ENCODE measurements at places on chromosomes 12 and 14.

- DNase-seq: no peak
These were observed 126.1 kb downstream of the FIGNL2 start for GRCh38 chr12:51722431-51722830.

DNA sequence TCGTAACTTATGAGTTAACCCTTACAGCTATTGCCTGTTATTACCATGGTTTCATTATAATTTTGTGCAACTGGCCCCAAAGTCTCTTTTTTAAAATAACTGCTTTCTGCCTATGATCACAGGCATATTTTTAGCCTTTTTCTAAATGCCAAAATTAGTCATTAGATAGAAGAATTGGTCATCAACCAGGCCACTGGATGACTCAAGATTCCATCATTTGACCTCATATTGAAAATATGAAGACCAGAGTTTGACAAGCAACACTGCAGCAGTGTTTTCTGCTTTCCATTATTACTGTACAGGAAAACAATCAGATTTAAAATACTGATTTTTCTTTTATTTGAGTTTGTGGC lies 54.7 kb upstream of the OTOGL start:
- DNase-seq: peak; percentile 94

DNA sequence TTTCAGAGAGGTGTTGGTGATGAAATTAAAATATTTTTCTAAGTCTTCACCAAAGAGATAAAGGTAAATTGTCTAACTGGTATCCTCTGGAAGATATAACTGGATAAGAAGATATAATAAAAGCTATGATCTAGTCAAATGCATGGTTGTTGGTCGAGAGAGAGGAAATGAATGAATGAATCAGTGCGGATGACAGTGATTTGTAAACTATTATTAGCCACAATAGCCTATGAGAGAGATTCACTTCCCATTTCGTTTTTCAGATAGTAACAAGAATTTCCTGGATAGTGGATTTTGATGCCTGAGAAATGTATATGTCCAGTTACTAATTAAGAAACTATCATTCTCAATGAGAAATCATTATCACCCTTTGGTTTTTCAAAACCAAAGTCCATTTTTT lies 63.1 kb downstream of the HEATR5A start:
- no peak for DNase-seq

DNA sequence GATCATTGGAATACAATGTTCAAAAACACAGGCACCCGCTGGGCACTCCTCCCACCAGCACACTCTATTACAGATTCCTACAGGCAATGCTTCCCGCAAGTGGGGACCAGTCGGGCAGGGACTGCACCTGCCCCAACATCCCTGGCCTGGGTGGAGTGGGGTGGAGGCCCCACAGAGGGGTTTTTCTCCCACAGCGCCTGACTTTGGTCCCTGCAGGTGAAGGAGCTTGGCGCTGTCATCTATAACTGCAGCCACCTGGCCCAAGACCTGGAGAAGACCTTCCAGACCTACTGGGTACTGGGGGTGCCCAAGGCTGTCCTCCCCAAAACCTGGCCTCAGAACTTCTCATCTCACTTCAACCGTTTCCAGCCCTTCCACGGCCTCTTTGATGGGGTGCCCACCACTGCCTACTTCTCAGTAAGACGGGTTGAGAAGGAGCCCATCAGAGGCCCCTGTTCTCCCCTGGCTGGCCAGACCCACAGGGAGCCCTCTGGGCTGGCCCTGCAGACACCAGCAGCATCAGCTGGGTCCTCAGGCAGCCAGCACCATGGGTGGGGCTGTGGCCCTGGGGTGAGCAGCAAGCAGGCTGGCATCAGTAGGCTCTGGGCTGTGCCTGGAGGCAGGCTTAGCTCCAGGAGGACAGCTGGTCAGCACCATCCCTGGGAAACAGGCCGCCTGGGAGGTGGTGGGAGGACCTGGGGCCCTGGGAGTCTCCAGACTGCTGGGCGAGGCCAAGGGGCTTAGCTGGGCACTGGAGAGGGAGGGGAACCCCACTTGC lies 6.0 kb downstream of the PLD4 start:
- no peak for DNase-seq

GRCh38 chr14:65772466-65772865 lies 359.9 kb downstream of the FUT8 start:
- no peak for DNase-seq

DNA sequence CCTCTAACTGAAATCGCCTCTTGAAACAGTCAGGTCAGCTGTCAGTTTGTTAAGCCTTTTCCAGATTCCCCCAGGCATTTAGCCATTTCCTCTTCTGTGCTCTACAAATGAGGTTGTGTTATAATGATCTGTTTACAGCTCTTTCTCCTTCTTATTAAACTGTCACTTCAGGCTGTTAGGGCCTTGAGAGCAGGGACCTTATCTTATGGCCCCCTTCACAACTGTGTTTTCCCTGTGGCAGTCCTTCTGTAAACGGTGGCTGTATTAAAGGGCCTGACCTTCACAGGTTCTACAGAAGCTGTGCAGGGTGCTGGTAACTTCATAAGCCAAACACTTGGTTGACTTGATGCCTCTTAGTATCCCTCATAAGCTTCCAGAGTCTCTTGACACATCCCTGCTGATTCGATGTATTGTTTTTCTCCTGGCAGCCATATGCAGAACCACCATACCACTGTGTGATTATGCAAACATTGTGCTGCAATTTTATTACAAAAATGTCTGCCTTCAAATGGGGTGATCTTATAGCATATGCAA lies 104.7 kb downstream of the PLEKHA5 start:
- DNase-seq: peak; percentile 52

GRCh38 chr14:105432657-105433056 lies 13.0 kb downstream of the MTA1 start:
- DNase-seq: peak; percentile 20

- DNase-seq: peak; percentile 68
These were observed 768 bp downstream of the CEP170B start for GRCh38 chr14:104865631-104866441.

DNA sequence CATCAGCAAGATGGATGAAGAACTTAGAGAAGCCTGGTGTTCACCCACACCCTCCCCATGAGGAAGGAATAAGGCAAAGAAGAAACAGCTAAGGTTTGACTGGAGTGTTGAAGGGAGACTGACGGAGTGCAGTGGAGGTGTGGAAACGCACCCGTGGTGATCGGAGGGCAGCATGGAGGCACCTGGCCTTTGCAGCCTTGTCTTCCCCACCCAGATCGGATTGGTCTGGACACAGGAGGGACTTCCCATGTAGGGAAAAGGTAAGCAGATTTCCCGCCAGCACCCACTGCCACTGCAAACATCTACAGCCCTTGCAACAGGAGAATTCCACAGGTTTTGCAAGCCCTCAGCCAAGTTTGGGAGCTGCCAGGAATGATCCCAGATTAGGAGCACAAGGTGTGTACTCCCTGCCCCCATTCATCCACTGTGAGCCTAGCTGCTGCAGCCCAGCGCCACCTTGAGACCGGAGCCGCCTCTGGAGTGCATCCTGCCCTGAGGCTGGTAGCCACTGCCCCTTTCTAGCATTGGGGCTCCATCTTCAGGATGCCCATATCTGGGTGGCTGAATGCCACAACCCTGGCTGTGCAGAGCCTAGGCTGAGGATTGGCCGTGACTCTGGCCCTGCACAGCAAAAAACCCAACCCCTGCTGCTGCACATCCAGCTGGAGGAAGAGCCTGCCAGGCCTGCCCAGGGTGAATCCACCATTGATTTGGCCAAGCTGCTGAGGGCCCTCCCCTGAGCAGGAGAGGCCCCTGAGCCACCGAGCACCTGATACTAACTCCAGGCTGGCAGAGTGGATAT lies 411.1 kb downstream of the TMEM121 start:
- DNase-seq: no peak

DNA sequence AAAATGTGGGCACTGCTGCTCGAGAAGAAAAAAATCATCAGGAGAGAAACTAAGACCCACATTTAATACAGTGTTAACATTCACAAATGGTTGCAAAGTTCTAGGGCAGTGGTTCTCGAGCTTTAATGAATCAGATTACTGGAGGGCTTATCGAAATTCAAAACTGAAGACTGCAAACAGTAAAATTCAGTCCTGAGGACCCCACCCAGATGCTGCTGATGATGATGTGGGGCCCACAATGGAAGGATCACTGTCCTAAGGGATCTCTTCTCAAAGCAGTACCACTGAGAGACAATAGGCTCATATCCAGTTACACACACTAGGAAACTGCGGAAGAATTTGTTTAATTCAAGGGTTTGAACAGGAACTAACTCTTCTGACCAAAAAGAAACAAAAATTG lies 31.4 kb downstream of the DICER1 start:
- no peak for DNase-seq

DNA sequence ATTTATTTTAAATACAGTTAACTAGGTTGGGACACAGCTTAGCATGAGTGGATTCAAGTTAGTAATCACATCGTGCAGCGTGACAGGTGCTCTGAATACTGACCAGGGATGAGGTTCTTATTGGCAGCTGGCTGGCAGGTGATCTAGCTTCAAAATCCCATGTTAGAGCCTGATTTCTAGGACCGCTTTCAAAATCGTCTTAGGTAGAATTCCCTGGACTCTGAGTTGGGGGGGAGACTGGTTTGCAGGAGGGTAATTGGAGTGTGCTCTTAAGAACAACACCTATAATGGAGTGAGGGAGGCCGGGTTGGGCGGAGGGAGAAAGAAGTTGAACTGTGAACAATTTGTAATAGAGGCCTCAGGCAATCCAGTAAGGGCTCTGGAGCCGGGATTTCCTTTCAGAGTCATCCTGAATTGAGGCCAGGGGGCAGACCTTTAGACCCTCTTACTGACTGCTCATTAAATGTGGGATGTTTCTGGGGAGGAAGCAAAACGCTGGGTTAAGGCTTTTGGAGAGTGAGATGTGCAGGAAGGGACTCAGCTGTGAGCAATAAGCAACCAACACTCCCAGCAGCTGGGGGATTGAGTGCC lies 874 bp upstream of the YARS2 start:
- no peak for DNase-seq

DNA sequence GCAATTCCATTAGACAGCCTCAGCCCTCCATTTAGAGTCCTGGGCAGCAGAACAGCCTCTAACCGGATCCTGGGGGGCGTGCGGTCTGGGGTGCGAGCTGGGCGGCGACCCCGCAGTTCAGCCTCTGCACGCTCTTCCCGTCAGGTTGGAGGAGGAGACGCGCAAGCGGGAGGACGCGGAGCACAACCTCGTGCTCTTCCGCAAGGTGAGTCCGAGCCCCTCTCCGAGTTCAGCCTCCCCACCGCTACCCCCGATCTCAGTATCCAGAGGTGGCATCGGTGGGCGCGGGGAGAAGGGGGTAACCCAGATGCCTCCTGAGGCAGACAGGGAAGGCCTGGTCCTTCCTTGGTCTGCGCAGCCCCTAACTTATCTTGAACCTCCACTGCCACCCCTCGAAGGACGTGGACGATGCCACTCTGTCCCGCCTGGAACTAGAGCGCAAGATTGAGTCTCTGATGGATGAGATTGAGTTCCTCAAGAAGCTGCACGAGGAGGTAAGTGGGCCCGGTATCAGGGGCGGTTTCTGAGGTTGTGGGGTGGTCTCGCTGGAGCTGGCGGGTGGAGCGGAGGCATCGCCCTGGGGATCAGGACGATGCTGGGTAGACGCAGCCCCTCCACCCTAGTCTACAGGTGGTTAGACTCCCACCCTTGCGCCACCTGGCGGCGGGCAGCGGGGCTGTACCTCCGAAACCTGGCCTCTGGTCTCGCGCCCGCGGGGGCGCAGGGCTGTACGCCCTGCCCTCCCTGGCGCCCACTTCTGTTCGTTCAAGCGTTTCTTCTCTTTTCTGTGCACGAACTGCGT lies 1.3 kb downstream of the PRPH start:
- no peak for DNase-seq

DNA sequence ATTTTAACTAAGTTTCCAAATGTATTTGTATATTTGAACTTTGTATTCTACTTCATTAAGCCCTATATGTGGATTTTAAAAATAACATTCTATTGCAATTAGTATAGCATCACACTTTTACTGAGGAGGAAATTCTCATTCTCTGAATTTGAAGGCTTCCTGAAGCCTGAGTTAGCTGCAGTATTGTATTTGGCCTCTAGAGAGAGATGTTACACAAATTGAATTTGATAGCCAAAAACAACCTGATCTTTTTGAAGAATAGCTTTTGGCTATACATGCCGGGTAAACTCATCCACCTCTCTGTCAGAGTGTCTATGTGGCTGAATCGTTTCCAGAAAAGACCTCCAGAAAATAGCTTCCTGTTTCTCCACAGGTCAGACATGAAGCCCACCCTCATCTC lies 316.5 kb upstream of the OR4E1 start:
- DNase-seq: no peak

DNA sequence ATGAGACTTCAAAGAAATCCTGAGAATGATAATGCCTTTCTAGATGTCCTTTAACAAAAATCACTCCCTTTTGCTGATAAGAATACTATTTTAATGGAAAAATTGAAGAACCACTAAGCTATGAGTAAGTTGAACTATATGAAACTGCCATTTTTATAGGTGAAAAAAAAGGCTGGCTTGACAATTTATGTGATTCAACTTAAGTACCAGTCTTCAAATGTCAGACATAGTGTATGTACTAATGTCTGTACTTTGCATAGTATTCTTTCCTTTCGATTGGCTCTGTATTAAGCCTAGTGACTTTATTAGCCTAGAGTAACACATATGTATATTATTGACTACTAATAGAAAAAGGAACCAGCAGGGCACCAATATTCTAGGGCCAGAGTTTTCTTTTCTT lies 11.9 kb downstream of the HEATR5A start:
- DNase-seq: no peak

DNA sequence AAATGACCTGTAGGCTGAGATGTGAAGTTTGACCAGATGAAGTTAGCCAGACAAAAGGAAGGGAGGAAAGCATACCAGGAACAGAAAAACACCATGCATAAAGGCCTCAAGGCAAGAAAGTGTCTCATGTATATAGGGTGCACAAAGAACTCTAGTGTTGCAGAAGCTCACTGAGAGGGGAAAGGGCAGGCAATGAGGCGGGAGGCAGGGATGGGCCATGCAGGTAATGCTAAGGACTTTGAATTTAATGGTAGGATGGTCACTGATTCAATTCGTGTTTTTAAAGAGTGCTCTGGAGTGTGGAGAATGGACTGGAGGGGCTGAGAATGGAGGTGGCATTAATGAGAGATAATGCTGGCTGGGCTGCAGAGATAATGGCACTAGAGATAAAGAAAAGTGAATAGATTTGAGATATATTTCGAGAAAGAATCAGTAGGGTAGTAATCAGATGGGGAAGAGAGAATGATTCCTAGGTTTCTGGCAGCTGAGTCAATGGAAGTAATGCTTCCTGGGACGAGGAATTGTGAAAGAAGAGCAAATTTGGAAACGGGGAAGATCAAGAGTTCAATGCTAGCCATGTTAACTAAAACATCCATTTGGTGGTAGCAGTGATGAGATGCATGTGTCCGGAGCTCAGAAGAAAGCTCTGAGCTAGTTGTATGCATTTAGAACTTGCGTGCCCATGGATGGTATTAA lies 43.1 kb downstream of the LIMA1 start:
- no peak for DNase-seq
